NCI-H2171 treated with DMSO at 0.1 percent for 48 hours (cell line): ENCODE measurements at places on chromosomes 2 and 18.

- DNase-seq: no peak
Measured at GRCh38 chr18:74166386-74166785, 18.1 kb downstream of the TIMM21 start.

DNA sequence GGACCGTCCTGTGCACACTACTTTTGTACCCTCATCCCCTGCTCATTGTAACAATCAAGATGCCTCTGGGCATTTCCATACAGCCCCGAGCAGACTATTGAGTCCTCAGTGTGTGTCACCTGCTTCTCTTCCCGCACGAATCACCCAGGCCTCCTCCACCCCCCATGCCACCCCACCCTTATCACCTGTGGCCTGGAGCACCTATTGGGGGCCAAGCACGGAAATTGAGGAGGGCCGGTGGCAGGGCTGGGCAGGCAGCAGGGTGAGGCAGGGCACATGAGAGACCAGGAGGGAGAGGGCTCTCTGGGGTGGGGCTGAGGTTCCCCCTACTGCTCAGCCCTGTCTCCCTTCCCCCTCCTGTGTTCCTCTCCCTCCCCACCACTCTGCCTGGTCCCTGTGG lies 4.3 kb upstream of the NIFK start:
- DNase-seq: no peak

- DNase-seq: no peak
Measured at GRCh38 chr2:21229302-21229701, 105.5 kb downstream of the TDRD15 start.

- no peak for DNase-seq
Measured at GRCh38 chr2:112920923-112921532, 10.1 kb downstream of the IL37 start.

DNA sequence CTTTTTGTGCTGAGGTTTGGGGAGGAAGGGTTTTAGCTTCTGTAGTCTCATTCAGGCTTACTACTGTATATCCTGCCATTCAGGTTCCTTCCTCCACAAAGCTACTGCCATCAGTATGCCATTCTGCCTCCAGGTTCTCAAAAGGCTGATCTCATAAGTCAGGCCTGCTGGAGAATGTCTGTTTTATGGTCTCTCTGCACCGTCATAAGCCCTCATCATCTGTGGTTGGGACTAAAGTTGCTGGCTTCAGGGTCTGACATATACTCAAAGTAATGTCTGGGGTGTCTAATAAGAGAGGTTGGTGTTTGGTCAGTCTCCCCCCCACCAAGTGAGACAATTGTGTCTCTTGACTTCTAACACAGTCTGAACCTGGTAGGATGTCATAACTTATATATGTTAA lies 36.2 kb upstream of the CCBE1 start:
- DNase-seq: no peak

GRCh38 chr2:103898561-103898960 lies 955.4 kb upstream of the POU3F3 start:
- no peak for DNase-seq

- DNase-seq: no peak
Measured at GRCh38 chr2:105085525-105085924, 47.7 kb downstream of the MRPS9 start.

DNA sequence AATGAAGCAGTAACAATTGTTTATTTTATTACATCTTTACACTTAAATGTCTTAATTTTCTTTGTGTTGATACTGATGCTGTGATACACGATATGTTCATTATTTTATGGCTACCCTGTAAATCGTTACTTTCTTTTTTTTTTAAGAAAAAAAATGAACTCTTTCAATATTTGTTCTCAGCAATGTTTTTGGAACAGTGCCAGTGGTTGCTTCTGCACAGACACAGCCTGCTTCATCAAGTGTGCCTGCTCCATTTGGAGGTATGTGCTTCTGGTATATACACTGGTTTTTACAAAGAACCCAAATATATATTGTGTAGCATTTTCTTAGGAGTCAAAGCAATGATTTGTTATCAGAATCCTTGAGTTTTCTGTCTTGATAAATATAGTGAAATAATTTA lies 62.2 kb upstream of the SCYGR2 start:
- peak; percentile 31 for DNase-seq

DNA sequence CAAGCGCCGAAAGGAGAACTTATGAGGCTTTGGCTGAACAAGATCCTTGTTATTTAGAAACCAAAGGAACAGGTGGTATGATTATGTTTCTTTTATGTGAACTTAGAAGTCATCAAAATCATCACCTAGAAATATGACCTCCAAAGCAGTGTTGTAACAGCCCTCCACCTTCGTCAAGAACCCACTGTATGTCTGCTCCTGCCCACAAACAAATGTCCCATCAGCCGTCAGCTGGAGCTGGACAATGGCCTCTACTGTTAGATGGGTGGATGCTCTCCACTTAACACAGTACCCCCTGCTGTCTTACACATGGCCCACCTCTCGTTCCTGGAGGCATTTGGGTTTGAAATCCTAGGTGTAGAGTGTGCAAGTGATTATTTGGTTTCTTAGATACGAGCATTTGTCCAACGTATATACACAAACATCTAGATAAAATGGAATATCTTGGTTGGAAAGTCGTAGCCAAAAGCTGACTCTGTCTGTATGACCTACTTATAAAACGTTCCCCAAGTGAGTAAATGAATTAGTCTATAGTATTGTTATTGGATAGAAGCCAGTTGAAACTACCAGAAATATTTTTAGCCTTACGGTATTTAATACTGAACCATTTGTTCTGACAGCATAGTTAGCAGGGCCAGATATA lies 113.0 kb downstream of the CRIM1 start:
- DNase-seq: no peak

DNA sequence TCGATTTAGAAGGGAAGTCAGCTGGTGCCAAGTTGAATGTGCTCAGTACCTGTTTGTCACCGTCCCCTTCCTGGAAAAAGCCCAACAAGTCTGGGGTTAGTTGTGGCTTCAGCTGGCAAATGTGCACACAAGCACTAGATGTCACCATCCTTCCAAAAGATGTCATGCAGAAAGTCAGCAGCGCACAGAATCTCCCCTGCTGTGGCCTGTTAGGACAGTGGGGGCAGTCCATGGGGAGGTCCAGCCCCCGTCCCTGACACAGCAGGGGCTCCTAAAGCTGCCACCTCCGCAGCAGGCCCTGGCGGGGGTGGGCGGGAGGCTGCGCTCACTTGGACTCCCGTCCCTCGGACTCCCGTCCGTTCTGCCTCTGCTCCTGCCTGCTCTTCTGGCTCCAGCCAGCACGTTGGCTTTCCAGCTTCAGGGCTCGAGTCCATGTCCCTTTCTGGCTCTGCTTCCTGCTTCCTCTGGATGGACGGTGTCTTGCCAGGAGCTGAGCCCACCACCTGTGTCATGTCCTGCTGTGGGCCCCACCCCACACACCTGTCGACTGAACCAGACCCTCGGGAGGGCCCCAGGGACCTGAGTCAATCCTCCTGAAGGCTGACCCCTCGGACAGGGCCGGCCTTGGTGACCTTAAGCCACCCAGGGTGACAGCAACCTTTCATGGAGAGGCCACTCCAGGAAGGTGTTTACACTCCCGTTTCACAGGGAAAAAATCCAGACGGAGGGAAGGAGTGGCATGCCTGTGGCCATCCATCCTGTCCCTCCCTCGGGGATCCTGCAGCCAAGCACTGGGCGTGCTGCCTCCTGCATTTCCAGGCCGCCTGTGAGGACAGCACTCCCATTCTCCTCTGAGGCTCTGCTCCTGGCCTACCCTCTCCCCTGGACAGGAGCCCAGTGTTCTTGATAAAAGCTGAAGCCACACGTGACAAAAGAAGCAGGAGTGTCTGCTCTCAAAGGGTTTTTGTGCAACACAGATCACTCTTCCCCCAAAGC lies 8.5 kb downstream of the RAB17 start:
- DNase-seq: peak; percentile 19

- no peak for DNase-seq
Measured at GRCh38 chr2:169184074-169184473, 114.7 kb downstream of the DHRS9 start.

DNA sequence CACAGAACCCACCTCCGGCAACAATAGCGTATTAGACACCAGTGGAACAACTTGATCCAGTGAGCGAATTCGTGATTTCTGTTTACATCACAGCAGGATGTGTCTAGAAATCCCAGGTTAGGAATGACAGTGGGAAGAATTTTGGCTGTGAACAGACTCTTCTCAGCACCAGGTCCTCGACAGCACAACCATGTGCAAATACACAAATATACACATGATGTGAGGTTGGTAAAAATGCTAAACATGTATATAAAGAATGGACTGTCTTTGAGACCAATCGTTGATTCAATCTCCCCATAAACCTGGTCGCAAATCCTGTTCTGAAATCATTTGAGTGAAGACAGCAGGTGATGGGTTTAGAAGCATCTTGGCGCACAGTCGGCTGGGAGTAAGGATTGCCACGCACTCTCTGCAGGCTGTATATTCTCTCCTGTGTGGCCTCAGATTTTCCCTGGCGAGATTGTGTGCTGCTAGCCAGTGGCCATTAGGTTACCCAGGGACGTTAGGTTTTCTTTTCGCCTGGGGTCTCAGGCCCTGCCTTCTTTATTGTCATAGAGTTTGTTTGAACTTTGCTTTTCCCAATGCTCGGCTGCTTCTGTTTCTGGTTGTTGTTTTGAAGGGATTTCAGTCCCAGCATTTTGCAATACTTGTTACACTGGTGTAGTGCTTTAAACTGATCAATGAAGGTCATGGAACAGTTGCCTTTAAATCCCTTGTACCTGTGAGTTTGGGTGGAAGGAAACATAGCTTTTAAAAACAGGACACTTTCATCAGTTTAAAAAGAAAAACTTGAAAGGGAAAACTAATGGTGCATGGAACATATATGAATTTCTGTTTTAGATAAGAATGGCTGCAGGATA lies 147.3 kb downstream of the ALPK2 start:
- no peak for DNase-seq

- no peak for DNase-seq
Measured at GRCh38 chr2:188734691-188735090, 239.5 kb upstream of the COL3A1 start.

GRCh38 chr2:120543899-120544298 lies 191.8 kb upstream of the GLI2 start:
- no peak for DNase-seq

GRCh38 chr2:11778416-11778815 lies 32.0 kb downstream of the LPIN1 start:
- DNase-seq: no peak

- DNase-seq: no peak
Measured at GRCh38 chr2:156437272-156437930, 1.2 kb downstream of the GPD2 start.

- peak; percentile 94 for DNase-seq
Measured at GRCh38 chr18:50629148-50629631, 69.3 kb downstream of the MAPK4 start.

DNA sequence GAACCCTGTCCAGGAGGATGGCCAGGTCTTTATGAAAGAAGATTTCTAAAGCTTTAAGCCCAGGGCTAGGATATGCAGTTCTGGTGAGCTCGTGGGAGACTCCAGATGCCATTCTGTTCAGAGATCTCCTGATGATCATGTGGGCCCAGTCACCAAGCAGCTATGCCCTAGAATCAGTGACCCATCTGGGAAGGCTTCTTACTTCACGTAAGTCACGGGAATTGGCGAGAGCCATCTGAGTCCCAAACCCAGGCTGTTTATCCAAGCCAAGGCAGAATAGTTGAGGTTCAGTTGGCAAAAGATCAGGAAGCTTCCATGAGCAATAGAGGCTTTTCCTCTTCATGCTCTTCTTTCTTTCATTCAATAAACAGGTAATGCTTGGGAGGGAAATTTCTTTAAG lies 23.9 kb downstream of the ANTXR1 start:
- no peak for DNase-seq

DNA sequence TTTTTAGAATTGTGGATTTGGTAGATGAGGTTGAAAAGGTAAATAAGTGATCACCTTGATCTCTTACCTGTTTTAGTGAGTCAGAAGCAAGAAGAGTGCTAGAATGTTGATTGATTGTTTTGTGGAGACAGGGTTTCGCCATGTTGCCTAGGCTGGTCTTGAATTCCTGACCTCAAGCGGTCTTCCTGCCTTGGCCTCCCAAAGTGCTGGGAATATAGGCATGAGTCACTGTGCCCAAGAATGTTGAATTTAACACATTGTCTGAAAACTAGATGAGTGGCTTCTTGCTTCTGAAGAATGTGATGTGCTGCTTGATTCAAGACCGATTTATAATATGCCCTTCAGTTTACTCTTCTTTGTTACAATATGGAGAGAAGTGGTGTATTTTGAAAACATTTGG lies 121.3 kb downstream of the FMNL2 start:
- no peak for DNase-seq

DNA sequence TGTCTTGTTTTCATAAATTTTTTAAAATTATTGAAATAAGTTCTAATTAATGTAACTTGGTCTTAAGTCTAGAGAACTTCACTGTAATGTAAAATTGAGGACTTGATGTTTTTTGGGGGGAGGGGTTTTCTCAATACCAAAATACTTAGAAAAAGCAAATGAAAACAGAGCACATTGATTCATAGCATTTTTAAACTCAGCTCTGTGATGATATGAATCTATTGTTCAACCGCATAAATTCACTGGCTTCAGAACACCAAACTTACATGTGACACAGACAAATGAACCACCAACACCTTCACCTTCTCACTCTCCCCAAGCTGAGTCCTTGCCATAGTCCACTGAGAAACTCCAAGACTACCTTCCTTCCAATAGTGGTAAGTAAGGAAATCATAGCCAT lies 108.2 kb downstream of the ZNF521 start:
- no peak for DNase-seq

DNA sequence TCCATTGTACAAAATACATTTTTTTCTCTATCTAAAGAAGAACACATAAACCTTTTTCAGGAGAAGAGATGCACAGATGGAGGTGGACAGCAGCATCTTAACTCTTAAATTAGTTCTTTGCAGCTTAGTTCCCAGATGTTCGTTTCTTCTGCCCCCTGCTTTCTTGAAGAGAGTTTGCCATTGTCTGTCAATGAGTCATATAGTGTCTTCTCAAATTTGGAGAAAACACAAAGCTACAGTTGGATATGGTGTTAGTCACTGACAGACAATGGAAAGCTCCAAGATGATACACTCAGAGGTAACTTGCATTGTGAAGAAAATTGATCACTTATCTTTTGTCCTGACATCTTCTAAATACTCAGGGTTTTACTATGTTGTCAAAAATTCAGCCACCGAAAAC lies 48.8 kb upstream of the TMEFF2 start:
- no peak for DNase-seq

DNA sequence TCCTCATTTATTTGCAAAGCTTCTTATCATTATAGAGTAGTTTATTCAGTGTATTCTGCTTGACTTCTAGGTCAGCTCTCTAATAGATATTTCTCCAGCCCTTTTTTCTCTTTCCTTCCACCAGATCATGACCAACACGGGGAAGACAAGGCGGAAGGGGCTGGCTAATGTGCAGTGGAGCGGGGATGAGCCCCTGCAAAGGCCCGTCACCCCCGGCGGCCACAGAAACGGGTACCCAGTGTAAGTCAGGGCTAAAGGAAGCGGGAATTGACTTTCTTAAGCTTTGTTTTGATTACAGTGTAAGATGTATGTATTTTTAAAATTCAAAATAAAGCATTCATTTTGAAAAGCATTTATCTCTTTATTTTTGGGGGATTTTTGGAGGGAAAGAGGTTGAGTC lies 50.7 kb upstream of the B3GNT7 start:
- DNase-seq: no peak
